ENCODE measurements at places on chromosomes 7 and 10.
A peak's percentile ranks its signal among the peaks of the same experiment; 100 is the strongest.

DNA sequence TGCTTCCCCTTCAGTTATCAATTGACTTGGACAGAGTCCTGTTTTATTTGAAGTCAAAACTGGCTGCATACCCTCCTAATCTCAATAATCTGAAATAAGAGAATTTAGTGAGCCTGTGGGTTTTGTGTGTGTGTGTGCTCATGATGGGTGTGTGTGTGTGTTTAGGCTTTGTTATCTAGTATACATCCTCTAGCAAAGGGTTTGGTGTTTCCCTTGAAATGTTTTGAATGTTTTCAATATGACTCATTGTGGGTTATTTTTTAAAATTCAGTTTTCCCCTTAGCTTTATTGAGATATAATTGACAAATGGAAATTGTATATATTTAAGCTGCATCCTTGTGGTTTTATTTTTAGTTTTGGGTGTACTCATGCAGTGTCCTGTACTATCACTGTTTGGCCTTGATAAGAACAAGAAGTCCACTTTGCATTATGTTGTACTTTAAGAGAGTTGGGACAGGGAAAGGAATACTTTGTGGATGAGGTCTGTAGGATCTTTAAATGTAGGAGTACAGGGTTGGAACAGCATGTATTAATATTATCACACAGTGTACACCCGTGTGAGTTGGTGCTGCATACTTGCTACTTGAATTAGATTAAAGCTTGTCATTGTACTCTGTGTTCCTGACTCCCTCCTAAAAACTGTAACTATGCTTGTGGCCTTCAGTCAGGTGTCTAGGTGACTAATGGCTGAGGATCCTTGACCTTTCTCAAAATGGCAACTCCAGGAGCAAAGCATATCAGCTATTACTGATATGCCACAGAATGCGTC lies 58.3 kb downstream of the VCL start:
- DNase-seq, result no peak

DNA sequence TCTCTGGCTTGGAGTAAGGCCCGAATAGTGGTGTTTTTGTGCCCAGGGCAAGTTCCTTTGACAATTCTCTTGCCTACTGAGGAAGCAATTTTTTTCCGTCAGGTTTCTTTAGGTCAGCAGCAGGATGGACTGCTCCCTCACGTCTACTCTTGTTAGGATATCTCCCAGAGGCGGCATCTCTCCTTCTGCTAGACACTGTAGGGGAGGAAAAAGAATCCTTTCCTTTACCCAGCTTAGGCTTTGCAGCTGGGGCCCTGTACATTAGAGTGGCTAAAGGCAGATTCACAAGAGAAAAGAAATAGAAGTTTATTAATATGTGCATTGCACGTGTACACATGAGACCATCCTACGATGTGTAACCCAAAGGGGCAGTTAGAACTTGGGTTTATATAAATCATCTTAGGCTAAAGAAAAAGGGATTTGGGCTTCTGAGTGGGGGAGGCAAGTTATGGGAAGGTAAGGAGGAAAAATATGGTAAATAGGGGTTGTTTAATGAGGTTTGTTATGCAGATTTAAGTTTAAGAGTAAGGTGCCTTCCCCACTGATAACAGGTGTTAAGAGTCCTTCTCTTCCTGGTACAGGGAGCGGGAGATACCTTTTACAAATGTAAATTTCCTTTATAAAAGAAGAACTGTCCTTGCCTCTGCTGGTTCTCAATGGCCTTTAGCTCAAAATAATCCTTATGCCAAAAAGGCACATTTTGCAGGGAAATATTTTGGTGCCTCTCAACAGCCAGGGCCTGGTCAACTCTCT lies 156.4 kb downstream of the AOAH start:
- DNase-seq, result no peak

GRCh38 chr10:335151-335800 lies 200.0 kb downstream of the ZMYND11 start:
- no peak for DNase-seq

DNA sequence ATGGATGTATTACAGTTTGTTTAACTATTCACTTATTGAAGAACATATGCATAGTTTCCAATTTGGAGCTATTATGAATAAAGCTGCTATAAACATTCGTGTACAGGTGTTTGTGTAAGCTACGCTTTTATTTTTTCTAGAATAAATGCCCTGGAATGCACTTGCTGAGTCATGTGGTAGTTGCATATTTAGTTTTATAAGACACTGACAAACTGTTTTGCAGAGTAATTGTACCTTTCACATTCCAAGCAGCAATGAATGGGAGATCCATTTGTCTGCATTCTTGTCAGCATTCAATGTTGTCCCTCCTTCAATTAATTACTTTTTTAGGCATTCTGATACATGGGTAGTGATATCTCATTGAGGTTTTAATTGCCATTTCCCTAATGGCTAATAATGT lies 373.6 kb upstream of the GHITM start:
- DNase-seq, result no peak

- no peak for DNase-seq
Observed at GRCh38 chr10:71249996-71250395, 37.6 kb downstream of the UNC5B start.

- DNase-seq, result peak; percentile 45
Observed at GRCh38 chr7:30148951-30149459, 14.2 kb downstream of the MTURN start.

DNA sequence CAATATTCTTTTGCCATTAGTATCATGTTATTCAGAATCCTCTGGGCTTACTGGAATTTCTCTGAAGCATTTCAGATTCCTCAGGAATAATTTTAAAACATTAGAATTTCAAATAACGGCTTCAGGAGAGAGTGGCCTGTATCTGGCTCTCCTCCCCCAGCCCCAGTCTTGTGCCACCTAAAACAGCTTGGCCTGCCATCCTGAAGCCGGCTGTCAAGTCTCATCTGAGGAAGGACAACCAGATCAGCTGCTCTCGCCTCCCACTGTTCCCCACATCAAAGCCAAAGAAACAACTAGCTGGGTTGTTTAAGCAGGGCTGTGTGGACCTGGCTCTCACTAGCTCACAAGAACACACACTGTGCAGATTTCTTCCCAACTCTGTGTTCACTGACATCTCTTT lies 178.2 kb downstream of the FGFR2 start:
- DNase-seq, result no peak

GRCh38 chr7:69035826-69036225 lies 562.4 kb upstream of the AUTS2 start:
- DNase-seq, result no peak

- DNase-seq, result no peak
Observed at GRCh38 chr7:137682596-137682995, 164.2 kb downstream of the DGKI start.

DNA sequence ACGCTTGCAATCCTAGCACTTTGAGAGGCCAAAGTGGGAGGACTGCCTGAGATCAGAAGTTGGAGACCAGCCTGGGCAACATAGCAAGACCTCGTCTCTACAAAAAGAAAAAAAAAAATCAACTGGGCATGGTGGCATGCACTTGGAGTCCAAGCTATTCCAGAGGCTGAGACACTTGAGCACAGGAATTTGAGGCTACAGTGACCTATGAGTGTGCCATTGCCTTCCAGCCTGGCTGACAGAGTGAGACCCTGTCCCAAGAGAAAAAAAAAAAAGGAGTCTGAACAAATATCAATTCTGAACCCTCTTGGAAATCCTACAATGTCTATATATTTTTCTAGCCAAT lies 126.8 kb upstream of the NRP1 start:
- no peak for DNase-seq

GRCh38 chr10:29973921-29974320 lies 85.5 kb downstream of the JCAD start:
- DNase-seq, result no peak

GRCh38 chr7:90212149-90212495 lies 582 bp downstream of the STEAP2 start:
- DNase-seq, result no peak

DNA sequence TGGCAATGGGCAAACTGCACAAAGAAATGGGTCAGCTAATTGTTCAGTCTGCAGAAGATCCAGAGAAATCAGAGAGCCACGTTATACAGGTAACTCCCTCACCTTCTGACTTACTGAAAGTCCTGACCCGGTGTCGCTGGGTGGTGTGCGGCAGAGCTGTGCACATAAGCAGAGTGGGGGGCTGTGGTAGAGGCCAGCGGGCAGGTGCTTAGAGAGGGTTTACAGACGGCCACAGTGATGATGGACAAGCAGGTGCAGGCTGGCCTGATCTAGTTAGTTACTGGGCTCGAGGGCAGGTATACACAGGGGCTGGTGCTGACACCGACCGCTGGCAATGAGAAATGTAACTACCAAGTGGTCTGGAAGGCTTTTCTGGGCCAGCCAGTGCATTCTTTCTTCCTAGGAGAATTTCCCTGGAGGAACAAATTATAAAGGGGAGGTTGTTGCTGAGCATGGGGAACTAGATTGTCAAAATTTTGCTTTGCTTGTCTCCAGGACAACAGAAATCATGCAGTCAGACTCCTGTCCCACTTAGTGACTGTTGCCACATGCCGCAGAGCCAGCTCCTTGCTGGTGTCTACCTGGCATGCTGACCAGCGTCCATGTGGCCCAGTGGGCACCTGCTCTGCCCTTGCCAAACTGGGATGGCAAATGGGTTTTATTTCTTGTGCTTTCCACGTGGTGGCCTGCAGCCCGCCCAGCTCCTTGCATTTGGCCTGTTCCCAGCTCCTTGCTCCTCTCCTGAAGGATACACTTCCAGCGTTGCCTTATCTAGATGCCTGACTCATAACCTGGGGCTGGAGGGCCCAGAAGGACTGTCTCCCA lies 28.8 kb downstream of the DENND10 start:
- DNase-seq, result no peak

GRCh38 chr7:42104231-42104630 lies 132.8 kb downstream of the GLI3 start:
- no peak for DNase-seq

GRCh38 chr10:114499116-114499515 lies 94.8 kb upstream of the AFAP1L2 start:
- DNase-seq, result no peak

DNA sequence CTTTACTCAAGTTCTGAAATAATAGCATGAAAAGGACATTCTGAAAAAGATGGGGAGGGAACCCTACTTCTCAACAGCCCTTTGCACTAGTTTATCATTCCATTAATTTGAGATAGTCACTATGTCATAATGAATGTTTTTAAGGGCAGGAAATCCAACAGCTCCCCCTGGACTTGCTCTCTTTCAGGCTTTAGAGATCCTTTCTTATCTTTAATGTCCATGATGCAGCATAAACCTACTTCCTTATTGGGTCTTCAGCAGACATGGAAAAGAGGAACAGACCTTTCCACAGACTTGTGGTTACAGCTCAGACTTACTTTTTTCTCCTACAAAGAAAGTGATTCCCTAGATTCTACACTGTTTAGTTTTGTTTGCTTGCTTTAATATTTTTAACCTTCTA lies 87.3 kb downstream of the IDE start:
- no peak for DNase-seq

DNA sequence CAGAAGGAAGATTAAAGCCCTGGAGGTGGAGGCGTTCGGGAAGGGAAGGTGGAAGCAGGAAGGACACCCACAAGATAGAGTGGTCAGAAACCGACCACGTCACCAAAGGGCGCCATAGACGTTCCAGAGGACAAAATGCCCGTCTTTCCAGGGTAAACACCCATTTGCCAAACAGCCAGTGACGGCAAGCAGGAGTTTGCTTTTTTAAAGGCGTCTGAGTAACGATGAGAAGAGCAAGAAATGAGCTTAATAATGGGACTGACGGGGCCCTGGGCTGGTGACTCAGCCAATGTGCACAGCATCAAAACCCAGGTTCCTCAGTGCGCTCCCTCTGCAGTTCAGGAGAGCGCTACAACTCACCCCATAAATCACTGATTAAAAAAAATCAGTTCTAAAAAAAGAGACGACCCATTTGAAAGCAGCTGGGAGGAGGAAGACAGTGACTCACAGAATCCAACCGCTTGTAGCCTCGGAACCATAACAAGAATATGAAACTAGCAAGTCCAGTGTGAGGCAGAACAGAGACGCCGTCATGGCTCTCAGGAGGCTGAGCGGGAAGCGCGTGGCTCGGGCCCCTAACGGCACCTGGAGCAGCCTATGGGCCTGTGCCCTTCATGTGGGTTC lies 5.9 kb downstream of the DIP2C start:
- no peak for DNase-seq

DNA sequence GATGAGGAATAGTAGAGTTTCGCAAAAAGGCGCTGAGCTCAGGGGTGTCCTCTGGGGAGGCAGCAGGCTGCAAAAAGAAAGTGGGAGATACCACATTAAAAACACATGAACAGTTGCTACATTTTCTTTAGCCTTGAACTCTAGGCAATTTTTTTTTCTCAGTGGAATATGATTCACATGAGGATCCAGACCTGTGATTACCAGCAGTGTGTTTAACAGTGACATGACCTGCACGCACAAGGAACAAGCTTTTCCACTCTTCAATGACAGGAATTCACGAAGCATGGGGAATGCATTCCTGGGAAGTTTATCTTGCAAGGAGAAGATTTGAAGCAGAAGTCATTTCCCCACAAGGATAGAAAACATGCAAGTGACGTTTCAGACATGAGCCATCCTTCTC lies 161.6 kb downstream of the ITGA8 start:
- no peak for DNase-seq

DNA sequence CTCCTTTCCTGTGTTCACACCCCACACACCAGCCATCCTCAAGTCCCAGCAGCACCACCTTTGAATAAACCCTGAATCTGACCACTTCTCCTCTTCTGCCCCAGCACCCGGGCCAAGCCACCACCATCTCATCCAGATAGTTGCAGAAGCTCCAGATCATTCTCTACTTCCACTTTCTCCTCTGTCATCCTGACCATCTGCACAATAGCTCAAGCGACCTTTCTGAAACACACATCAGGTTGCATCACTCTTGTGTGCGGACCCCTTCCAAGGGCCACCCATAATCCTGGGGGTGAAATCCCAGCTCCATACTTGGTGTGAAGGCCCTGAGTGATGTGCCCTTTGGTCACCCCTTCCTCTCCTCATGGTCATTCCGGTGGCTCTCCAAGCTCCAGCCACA lies 187.4 kb upstream of the GALNT17 start:
- DNase-seq, result no peak

GRCh38 chr7:115825456-115826115 lies 205.0 kb downstream of the TFEC start:
- no peak for DNase-seq

GRCh38 chr10:22618078-22618785 lies 96.1 kb downstream of the PIP4K2A start:
- DNase-seq, result no peak

DNA sequence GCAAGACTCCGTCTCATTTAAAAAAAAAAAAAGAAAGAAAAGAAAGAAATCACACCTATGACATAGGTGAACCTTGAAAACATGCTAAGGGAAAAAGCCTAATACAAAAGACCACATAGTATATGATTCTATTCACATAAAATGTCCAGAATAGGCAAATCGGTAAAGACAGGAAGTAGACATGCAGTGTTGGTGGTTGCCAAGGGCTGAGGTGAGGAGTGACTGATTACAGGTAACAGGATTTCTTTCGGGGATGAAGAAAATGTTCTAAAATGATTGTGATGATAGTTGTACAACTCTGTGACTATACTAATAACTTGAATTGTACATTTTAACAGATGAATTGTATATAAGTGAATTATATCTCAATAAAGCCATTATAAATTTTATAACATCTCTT lies 3.3 kb downstream of the XPNPEP1 start:
- no peak for DNase-seq

DNA sequence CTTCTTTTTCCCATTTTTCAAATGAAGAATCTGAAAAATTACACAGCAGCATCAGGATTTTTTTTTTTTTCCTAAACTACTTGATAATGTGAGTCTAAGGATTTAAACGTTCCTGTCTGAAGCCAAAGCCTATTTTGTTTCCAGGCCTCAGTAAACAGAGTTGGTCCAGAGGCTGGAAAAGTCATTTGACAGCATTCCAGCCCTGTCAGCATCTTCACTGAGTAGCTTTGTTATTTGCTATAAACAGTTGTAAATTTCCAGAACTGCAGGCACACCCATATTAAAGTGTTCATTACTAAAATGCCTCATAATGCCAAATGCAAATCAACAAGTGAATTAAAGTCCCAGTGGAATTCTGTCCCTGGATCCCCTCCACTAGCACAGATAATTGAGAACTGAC lies 35.5 kb upstream of the KMT2E start:
- no peak for DNase-seq
